Stimulated activated naive B cell treated with anti-CD40 and anti-IgM and Interleukin-4, amounts not matched to agents 10 μg/mL and 1 μg/mL and 100 μg/mL, for 72 hours (primary cell): ENCODE measurements at places on chromosomes 6 and 20.

- DNase-seq: no peak
These were observed 131.7 kb upstream of the MAP3K4 start for GRCh38 chr6:160859822-160860221.

DNA sequence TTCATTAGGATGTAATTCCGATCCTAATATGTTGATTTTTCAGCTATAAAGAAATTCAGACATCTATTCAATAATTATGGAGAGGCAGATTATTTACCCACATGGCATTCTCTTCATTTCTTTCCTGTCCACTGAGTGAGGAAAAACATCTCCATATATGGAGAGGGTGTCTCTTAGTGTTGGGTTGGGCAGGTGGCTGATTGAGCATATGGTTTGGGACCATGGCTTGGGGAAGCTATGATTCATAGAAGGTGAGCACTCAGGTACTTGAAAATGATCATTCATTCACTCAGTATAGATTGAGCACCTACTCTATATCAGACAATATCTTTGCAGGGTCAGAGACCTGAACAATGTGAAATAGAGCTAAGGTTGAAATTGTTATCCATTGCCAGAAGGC is 41.3 kb upstream of the IL20RA start:
- no peak for DNase-seq

DNA sequence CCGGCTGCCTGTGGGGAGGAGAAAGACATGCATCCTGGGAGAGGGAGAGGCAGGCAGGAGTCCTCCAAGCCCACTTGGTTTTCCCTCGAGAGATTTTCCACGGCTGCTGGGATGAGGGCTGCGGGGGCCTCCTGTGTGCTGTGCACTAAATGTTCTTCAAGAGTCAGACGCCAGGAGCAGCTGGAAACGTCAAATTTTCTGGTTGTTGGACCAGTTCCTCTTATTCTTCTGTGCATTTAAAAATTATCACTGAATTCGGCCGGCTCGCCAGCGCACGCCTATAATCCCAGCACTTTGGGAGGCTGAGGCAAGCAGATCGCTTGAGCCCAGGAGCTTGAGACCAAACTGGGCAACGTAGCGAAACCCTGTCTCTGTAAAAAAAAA is 32.8 kb upstream of the NTSR1 start:
- no peak for DNase-seq

GRCh38 chr20:48406498-48406897 is 421.3 kb downstream of the PREX1 start:
- DNase-seq: no peak

DNA sequence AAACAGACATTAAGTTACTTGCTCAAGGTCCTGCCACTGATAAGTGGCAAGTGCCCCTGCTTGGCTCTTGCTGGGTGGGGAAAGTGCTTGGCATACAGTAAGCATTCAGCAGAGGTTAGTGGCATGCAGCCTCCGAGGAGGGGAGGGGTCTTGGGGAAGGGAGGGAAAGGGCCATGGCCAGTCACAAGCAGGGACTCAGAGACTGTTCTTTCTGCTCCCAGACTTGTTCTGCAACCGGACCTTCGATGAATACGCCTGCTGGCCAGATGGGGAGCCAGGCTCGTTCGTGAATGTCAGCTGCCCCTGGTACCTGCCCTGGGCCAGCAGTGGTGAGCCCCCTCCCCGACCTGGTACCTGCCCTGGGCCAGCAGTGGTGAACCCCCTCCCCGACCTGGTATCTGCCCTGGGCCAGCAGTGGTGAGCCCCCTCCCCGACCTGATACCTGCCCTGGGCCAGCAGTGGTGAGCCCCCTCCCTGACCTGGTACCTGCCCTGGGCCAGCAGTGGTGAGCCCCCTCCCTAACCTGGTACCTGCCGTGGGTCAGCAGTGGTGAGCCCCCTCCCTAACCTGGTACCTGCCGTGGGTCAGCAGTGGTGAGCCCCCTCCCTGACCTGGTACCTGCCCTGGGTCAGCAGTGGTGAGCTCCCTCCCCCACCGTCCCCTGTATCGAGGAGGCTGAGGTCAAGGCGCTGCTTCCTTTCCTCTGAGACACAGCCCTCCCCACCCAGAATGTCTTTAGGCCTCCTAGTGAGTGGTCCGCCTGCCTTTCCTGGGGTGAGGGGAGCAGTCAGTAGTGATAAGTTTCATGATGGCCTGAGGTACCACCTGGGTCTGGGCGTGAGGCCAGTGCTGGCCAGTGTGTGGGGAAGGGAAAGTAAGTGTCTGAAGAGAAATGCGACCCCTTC is 8.9 kb downstream of the GLP1R start:
- no peak for DNase-seq
